Osteoblast (primary cell): ENCODE measurements at places on chromosomes 12 and 14.
A peak's percentile ranks its signal among the peaks of the same experiment; 100 is the strongest.

DNA sequence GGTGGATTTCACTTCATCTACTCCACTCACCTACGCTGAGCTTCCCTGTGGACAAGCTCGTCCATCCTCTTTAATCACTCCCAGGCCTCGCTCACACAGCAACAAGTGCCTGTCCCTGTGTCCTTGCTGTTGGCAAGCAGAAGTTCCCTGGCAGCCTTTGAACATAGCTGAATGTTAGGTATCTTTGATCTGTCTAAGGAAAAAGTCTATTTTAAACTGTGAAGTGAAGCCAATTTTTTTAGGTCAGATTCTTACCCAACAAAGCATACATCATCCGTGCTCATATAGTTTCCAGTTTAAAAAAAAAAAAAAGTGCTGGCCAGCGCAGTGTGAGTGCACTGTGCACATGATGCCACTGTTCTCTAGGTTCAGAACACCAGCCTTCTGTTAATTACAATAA is 36.3 kb downstream of the PPP2R5C start:
- no peak for DNase-seq

DNA sequence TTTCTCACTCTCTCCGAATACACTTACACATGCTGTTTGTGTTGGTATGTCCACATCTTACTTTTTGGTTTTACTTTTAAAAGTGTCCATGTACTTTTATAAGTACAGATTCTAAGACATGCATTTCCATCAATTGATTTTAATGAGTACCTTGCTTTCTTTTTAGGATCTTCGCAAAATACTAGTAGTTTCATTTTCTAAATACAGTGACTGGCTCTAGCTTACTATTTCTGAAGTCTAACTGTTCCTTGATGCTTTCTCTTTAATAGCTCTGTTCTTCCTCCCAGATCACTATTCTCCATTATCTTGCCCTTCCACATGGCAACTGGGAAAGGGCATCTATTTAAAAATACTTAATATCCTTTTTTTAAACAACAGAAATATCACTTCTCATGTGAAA is 164.1 kb downstream of the KITLG start:
- DNase-seq: no peak

DNA sequence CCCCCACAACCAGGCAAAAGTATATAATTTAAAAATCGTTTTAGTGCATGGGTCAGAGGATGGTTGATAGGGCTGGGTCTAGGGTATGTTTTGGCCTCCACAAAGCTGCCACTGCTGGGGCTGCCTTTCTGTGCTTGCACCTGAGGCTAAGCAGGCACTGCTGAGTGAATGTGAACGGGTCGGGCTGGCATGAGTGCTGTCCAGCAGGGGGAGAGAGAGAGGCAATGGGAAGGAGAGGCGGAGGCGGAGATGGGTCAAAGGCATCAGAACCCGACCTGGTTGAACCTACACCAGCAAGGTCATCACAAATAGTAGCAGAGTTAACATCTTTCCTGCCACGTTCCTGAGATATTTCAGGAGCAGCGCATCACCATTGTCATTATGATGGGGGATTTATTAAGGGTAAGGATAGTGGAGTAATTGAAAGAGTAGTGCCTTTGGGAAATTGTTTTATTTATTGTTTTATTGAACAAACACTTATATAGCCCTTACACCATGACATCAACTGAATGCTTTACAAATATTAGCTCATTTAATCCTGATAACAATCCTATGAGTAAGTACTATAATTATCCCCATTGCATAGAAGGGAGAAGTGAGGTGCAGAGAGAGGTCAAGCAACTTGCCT is 5.8 kb upstream of the NRXN3 start:
- DNase-seq: no peak

GRCh38 chr12:26940516-26941214 is 2.4 kb downstream of the FGFR1OP2 start:
- peak; percentile 47 for DNase-seq

DNA sequence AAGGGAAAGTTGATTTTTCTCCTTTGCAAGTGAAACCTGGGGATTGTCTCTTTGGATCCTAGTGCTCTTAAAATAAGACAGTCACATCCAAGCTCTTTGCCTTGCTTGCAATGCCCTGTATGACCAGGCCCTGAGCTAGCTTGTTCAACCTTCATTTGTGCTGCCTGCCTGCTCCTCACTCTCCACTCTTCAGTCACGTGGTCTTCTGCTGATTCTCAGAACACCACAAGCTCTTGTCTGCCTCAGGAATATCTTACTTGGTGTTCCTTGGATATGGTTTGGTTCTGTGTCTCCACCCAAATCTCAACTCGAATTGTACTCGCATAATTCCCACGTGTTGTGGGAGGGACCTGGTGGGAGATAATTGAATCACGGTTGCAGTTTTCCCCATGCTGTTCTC is 318.7 kb downstream of the RMST start:
- DNase-seq: no peak

DNA sequence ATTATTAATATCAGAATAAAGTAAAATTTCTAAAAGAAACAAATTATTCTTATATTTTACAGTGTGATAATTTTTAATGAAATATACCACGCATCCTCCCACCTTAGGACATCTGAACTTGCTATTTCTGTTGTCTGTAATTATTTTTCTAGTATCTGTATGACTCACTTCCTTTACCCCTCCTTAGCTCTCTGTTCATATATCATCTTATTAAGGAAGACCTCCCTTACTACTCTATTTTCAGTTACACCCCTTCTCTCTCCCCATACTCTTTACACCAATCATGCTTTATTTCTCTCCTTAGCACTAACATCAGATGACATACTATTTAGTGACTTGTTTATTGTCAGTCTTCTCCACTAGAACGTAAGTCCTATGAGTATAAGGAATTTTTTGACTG is 34.2 kb upstream of the C12orf50 start:
- DNase-seq: no peak

GRCh38 chr12:70110085-70110484 is 133.1 kb upstream of the CNOT2 start:
- DNase-seq: no peak

DNA sequence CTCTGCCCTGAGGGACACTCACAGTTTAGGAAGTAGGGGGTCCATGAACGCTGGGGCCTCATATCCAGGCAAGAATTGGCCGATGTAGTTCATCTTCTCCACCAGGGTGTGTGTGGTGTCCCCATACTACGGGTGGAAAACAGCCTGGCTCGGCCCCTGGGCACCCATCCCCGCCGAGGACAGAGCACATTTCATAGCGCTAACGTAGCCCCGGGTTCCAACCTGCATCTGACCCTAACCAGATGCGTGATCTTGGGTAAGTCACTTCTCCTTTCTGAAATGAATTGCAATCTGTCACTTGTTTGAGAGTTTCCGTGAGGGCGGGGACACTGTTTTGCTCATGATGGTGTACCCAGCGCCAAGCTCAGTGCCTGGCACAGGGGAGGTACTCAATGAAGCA is 9.0 kb downstream of the HPD start:
- no peak for DNase-seq

DNA sequence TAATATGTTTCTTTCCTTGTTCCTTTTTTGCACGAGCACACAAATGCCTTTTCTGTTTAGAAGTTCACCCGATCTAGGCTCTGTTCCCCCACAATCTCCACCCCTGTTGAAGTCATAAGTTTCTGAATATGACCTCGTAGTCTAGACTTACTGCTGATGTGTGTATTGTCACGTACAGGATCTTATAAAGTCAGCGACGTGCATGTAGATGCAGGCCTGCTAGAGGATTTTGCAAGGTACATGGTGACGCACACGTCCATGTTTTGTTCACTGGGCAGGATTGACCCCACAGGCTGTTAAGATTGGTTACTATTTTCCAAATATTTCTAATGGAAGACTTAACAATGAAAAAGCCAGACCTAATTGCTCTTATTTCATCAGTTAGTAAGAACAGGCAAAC is 46.2 kb upstream of the CCDC91 start:
- DNase-seq: no peak

DNA sequence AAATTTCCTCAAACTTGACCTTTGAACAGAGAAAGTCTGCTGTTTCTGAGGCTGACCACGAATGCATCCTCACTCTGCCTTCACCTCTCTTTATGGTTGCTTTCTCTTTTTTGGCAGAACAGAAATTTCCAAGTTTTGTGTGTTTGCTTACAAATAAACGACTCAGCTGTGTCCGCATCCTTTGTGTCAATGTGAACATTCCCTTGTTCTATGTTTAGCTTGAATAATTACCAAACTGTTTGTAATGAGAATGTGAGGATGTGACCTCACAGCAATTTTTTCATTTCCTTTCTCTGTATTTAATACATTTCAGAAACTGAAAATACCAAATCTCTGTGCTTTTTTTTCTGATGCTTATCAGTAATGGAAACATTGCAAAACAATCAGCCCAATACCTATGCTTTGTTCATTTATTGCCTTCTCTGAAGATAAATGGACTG is 410.9 kb downstream of the EGLN3 start:
- DNase-seq: no peak

- DNase-seq: no peak
Measured at GRCh38 chr12:97982684-97983083, 520.1 kb downstream of the RMST start.

GRCh38 chr14:23537351-23538049 is 14.1 kb downstream of the ZFHX2 start:
- DNase-seq: peak; percentile 66

DNA sequence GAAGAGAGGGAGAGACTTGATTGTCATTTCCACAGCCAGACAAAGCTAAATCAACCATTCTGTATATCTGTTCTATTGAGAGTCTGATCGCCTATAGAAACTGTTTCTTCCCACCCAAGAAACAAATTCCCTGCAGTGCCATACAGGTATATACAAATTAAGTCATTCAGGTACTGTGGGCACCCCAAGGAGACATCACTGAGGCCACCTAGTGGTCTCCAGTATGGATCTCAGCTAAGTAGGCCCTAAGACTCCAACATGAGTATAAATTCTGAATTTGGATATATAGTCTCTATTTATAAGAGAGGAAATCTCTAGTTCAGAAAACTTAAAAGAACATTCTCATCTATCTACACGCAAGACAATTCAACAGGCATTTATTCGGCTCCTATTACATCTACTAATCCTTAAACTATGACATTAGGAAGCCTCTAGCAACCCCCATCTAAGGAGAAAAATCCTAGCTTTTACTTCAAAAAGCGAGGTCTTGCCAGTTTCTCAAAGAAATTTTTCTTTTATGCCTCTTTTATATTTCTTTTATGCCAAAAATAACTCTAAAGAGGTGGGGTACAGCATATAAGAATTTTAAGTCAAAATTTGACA is 62.6 kb downstream of the DCAF5 start:
- no peak for DNase-seq

- no peak for DNase-seq
Measured at GRCh38 chr14:61417883-61418455, 96.6 kb downstream of the PRKCH start.

DNA sequence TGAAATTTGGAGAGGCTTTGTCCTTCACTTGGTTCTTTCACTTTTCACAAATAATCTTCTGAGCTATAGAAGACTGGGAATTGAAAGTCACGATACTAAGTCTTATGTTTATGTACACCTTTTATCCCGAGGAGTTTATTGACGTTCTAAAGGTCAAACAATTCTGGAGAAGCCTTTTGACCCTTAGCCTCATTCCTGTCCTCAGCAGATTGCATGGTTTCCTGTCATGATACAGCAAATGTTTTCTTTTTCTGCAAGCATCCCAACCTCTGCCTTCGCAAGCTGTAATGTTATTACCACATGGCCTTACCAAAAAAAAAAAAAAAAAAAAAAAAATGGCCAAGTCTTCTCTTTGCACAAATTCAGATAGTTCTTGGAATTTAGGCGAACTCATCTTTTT is 411.7 kb upstream of the FLRT2 start:
- no peak for DNase-seq

DNA sequence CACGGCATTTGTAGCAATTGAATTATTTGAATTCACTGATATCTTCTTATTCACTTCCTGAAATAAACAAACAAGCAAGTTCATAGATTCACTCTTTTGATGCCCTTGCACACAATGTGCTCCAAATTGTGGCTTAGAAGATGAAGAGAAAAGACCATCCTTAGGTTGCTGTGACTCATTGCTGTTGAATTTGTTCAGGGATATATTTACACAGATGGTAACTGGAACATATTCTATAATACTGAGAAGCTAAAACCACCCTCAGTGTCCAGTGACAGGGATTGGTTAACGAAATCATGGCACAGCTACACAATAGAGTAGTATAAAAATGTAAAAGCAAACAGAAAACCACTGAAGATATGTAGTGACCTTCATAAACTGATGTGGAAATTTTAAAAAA is 3.1 kb downstream of the PRB4 start:
- no peak for DNase-seq

- DNase-seq: no peak
Measured at GRCh38 chr12:120183211-120183631, 11.3 kb downstream of the GCN1 start.

DNA sequence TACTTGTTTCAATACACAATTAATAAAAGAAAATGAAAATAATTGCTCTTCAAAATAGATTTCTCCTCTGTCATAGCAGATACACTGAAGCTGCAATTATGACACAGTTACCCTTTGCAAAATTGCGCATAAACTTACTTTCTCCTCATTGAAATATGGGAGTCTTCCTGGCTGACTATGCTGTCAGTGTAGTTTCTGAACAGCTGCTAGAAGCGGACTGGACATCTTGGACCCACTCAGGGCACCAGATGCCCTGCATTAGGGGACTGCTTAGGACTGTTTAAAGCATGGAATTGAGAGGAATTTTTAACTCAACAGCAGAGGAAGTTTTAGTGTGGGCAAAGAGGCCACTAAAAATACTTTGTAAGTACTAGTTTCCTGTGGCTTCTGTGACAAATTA is 454.9 kb downstream of the ATP23 start:
- DNase-seq: peak; percentile 21

GRCh38 chr12:9127484-9127883 is 11.8 kb upstream of the A2M start:
- no peak for DNase-seq

DNA sequence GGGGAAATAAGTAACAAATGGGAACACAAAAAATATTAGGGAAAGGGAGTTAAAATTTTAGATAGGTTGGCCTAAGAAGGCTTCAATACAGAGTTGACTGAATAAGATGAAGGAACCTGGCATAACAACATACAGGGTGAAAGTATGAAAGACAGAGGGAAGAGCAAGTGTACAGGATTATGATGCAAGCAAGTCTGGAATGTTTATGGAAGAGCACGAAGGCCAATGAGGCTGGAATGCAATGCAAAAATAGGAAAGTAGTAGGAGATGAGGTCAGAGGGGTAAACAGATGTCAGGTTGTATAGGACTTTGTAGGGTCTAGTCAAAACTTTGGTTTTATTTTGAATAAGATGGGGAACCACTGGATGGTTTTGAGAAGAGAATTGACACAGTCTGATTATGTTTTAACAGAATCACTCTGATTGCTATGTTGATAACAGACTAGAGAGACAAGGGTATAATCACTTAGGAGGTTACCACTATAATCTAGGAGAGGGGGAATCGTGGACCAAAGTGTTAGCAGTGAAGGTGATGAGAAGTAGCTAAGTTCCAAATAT is 96.8 kb downstream of the OSBPL8 start:
- no peak for DNase-seq

GRCh38 chr14:104881369-104881979 is 16.4 kb downstream of the CEP170B start:
- DNase-seq: peak; percentile 85

GRCh38 chr12:6039894-6040601 is 84.4 kb downstream of the VWF start:
- peak; percentile 87 for DNase-seq
